ENCODE measurements at places on chromosomes 4 and X.

- DNase-seq, result no peak
These were observed 210.9 kb downstream of the RTL9 start for GRCh38 chrX:110569506-110569905.

DNA sequence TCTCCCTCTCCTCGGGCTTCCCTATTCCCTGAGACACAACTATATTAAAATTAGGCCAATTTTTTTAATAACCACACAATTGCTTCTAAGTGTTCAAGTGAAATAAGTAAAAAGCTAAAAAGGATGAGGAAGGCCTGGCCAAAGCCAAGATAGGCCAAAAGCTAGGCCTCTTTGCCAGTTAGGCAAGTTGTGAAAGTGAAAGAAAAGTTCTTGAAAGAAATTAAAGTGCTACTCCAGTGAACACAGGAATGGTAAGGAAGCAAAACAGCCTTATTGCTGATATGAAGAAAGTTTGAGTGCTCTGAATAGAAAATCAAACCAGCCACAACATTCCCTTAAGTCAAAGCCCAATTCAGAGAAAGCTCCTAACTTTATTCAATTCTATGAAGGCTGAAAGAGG is 114.2 kb upstream of the FAT4 start:
- no peak for DNase-seq

GRCh38 chr4:92506933-92507332 is 203.2 kb downstream of the GRID2 start:
- DNase-seq, result no peak

- no peak for DNase-seq
These were observed 3.6 kb upstream of the TMEM271 start for GRCh38 chr4:579543-580175.

- no peak for DNase-seq
These were observed 130.6 kb upstream of the PITX2 start for GRCh38 chr4:110753466-110753865.

DNA sequence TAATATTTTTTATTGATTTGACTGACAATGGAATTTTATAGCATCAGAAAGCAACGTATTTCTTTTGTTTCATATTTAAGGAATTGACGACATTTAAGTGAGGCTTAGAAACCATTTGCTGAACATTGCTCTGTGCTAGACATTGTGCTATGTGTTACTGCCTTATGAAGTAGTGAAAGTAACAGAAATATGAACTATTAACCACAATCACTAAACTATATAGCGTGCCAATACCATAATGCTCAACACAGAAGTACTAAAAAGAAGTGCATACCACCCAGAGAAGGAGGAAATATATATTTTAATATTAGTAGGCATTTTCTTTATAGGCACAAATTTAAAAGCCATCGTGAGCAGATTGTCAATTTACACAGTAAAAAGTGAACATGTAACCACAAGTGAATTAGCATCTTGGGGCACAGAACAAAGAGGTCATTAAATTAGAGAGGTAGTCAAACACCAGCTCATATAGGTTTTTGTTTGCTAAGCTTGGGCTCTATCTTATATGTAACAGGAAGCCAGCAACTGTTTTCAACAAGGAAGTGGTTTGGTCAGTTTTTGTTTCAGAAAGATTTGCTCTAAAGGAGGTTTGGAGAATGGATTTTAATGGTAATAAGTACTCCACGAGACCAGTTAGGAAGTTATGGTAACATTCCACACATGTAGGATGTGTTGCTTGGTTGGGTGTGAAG is 270.7 kb downstream of the GRXCR1 start:
- DNase-seq, result no peak

Data from activated CD4-positive, CD25-positive, alpha-beta regulatory T cell treated with anti-CD3 and anti-CD28 coated beads, Interleukin-2, amount 50 U/mL, for 72 hours (primary cell).